COR-L47 (cell line): ENCODE measurements at places on chromosomes 13 and 19.

- no peak for DNase-seq
Observed at GRCh38 chr13:76764429-76764828, 121.8 kb downstream of the KCTD12 start.

DNA sequence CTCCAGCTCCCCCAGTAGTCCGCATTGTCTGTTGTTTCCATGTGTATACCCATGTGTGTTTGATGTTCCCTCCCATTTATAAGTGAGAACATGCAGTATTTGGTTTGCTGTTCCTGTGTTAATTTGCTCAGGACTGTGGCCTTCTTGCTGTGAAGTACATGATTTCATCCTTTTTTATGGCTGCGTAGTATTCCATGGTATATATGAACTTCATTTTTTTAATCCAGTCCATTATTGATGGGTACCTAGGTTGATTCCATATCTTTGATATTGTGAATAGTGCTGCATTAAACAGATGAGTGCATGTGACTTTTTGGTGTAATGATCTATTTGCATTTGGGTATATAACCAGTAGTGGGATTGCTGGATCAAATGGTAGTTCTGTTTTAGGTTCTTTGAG lies 175.2 kb downstream of the PDS5B start:
- DNase-seq, result no peak

DNA sequence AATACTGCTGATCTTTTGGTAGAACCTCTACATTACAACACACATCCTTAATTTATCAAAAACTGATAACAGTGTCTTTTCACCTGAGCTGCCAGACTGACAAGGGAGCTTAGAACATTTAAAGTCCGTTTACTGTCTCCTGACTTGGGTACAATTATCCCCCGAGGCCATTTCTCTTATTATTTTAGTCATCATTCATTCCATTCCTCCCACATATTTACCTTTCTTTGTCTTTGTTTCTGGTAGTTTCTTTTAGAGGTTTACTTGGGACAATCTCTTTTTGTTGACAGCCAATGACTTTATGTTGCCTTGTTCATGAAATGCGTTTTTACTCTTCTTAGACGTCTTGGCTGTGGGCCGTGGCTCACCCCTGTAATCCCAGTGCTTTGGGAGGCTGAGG lies 186.9 kb downstream of the PCCA start:
- no peak for DNase-seq

DNA sequence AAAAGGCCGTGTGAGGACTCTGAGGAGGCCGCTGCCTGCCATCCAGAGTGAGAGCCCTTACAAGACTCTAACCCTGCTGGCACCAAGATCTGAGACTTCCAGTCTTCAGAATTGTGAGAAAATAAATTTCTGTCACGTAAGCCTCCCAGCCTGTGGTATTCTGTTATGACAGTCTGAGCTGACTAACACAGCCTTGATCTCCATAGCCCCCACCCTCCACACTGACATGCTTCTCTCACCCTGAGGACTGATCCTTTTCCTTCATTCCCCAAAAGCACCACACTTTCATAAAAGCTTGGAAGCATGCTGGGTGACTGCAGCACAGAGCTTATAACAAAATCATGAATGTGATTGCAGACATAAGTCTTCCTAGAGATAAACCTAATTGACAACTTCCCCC lies 1059.8 kb downstream of the UQCRFS1 start:
- DNase-seq, result no peak

GRCh38 chr19:39401549-39402345 lies 4.9 kb upstream of the ZFP36 start:
- no peak for DNase-seq
